ENCODE measurements at places on chromosomes 13 and 19. TPM values are rescaled to one million over a fixed set of nuclear protein-coding genes. Genes with fewer than 3 reads are reported as not detected.

FFAR2 gene
- 0.22 TPM for total RNA-seq

ANO8 gene
- 12.1 TPM for total RNA-seq

LGALS7 gene
- total RNA-seq = 1.3 TPM

ONECUT3 gene
- total RNA-seq = not detected

DNA sequence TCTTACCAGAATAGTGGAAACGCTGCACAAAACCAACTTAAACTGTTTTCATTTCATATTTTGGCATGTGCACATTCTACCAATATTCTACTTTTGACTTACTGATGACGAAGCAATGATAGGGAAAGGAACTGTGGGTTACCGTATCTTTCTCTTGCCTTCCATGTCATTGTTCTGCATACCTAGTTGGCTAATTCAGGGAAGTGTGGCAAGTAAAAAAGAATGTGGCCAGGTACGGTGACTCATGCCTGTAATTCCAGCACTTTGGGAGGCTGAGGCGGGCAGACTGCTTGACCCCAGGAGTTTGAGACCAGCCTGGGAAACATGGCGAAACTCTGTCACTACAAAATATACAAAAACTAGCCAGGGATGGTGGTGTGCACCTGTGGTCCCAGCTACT, 108.2 kb downstream of the SIPA1L3 start:
- no peak for DNase-seq

GRCh38 chr13:55302568-55302967, 1838.2 kb upstream of the PRR20A start:
- no peak for DNase-seq

- no peak for DNase-seq
Measured at GRCh38 chr19:42494321-42494720, 34.0 kb downstream of the CEACAM1 start.

- no peak for DNase-seq
Measured at GRCh38 chr19:31268751-31269383, 80.4 kb downstream of the TSHZ3 start.

DNA sequence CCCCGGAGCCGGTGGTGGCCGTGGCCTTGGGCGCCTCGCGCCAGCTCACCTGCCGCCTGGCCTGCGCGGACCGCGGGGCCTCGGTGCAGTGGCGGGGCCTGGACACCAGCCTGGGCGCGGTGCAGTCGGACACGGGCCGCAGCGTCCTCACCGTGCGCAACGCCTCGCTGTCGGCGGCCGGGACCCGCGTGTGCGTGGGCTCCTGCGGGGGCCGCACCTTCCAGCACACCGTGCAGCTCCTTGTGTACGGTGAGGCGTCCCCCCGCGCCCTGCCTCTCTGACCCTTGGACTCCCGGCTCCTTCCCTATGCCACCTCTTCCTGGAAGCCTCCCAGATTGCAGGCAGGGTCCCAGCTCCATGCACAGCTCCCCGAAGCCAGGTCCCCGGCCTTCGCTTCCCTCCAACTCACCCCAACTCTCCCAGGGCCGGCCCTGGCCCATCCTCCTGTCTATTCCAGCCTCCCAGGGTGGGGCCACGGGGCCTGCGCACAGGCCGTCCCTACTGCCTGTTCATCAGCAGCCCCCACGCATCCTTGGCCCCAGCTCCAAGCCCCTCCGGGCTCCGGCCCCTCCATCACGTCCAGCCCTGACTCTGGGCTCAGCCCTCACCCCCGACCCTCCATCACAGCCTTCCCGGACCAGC, 1.7 kb downstream of the MADCAM1 start:
- peak; percentile 71 for DNase-seq

DNA sequence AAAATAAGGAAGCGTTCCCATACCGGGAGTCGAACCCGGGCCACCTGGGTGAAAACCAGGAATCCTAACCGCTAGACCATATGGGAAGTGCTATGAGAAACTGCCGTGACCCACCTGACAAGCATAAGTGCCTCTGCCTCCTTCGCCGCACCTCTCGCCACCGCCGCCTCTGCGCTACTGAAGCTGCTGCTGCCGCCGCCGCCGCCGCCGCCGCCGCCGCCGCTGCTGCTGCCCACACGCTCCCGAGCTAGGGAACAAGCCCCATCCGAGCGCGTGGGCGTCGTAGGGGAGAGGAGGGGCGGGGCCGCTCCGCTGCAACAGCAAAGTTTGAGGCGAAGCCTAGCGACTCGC, 610 bp upstream of the WBP4 start:
- DNase-seq = peak; percentile 93

- no peak for DNase-seq
Measured at GRCh38 chr13:40819797-40820315, 30.4 kb downstream of the SLC25A15 start.

DNA sequence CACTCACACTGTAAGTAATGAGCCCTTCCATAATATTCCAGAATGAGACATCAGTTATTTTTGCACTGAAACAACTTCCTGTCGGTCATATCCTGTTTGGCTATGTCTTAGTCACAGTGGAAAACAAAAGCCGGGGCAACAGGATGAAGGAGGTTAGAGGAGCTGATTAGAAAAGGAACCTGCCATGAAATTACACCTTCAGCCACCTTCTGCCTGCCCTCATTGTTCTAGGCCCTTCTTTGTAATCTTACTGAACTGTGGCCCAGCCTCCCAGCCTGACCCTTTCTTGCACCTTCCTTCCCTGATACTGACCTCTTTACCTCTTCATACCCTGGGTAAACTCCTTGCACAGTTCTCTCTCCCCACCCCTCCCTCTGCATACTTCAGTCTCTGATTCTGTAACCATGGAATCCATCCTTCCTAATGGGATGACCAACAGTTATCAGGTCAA, 67.3 kb downstream of the DOCK9 start:
- no peak for DNase-seq

DNA sequence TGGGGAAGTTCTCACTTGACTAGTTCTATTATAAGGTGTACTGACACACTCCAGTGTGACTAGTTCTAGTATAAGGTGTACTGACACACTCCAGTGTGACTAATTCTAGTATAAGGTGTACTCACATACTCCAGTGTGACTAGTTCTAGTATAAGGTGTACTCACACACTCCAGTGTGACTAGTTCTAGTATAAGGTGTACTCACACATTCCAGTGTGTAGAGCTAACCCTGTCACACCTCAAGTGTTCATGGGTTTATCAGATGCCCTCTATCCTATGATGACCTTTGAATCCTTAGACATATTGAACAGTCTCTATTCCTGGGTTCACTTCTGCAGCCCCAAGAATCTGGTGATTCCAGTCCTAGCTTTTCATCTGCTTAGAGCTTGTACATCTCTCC, 54.6 kb upstream of the MYO16 start:
- DNase-seq = no peak

DNA sequence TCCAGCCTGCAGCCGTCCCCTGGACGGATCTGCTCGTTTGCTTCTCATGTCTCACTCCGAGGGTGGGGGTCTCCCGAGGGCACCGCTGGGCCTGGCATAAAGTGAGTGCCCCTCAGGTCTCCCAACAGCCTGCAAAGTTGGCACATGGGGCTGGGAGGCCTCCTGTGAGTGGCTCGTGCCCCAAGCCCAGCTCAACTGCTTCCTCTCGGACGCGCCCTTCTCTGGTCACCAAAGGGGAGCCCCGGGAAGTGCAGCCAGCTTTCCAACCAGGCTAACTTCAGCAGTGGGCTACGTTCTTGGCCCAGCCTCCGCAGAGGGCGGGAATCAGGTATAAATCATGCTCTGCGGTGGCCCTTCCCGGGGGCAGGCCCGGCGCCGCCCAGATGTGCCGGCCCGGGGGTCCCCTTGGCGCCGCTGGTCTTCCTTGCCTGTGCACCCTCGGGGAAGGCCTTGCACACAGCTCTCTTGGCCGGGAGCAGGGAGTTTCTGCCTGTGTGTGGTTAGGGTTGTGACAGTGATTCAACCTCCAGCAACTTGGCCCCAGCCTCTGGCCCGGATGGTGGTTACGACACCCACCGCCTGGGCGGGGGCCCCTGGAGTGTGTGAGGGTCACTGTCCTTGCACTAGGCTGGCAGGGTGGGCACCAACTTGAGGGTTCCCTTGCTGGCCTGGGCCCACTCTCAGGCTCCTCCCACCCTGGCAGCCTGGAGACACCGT, 20.7 kb downstream of the CEBPG start:
- DNase-seq = no peak

- peak; percentile 99 for DNase-seq
Measured at GRCh38 chr19:21396893-21397572, at the start of gene ZNF493. Gene ZNF493 (plus strand): TSS chr19:21397133. CDS start chr19:21397238, 105 bp downstream.

DNA sequence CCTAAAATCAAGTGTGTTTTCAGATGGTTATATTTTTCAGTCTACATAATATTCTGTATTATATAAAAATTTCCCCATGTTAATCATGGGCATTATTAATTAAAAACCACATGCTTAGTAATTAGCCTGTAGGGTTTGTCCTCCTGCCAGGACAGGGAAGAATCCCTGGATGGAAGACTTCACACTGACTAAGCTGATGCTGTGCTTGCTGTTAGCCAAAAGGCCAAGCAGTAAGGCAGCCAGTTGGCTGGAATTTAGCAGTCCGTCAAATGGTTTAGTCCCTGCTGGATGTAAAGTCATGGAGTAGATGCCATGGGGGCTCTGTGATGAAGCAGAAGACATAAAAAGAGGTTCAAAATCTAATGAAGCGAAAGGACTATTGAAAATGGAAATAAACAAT, 168.0 kb upstream of the OBI1 start:
- DNase-seq = no peak

- DNase-seq = no peak
Measured at GRCh38 chr13:45422731-45423292, 4.6 kb upstream of the SLC25A30 start.

- no peak for DNase-seq
Measured at GRCh38 chr19:31351855-31352195, 2.6 kb upstream of the TSHZ3 start.

DNA sequence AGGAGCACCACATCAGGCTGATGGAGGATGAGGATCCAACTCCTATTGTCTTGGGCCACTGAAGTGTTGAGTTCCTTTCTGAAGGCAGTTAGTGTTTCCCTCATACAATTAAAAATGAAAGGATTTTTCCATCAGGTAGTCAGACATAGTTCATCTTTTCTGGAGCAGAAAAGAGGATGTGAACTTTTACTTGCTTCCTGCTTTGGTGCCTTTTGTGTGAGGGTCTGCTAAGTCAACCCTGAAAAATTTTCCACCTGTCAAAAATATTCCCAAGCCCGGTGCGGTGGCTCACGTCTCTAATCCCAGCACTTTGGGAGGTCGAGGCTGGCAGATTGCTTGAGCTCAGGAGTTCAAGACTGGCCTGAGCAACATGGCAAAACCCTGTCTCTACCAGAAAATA, 43.9 kb downstream of the RGCC start:
- DNase-seq = no peak

DNA sequence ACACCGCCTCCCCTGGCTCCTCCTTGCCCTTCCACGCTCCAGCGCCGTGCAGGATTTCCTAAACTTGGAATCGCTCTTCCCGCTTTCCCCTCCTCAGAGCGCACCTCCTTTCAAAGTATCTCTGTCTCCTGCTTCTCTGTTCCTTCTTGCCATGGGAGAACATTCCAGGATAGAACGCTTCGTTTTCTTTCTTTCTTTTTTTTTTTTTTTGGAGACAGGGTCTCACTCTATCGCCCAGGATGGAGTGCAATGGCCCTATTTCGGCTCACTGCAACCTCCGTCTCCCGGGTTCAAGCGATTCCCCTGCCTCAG, 574 bp upstream of the XPO4 start:
- no peak for DNase-seq

- no peak for DNase-seq
Measured at GRCh38 chr13:24042710-24043440, 117.6 kb upstream of the SPATA13 start.

DNA sequence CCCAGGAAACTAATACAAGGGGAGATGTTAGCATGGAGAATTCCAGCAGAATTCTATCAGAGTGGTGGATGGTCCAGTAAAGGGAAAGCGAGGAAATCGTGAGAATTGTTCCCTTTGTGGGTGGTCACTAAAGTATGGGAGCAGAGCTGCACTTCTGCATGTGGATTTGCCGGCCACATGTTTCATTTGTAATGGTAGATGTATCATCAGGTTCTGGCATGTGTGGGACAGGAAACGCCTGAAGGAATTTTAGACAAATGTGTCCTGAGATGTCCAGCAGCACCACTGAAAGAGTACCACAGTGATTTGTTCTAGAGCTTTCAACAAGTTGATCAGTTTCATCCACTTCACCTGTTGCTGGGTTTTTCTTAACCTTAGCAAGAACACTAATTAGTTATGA, 308.4 kb downstream of the SHISA2 start:
- no peak for DNase-seq

Data from kidney (tissue), 22 donors.